GM12878 (cell line): ENCODE measurements at places on chromosomes 5 and 9. TPM values are rescaled to one million over a fixed set of nuclear protein-coding genes. Genes with fewer than 3 reads are reported as not detected.

DNA sequence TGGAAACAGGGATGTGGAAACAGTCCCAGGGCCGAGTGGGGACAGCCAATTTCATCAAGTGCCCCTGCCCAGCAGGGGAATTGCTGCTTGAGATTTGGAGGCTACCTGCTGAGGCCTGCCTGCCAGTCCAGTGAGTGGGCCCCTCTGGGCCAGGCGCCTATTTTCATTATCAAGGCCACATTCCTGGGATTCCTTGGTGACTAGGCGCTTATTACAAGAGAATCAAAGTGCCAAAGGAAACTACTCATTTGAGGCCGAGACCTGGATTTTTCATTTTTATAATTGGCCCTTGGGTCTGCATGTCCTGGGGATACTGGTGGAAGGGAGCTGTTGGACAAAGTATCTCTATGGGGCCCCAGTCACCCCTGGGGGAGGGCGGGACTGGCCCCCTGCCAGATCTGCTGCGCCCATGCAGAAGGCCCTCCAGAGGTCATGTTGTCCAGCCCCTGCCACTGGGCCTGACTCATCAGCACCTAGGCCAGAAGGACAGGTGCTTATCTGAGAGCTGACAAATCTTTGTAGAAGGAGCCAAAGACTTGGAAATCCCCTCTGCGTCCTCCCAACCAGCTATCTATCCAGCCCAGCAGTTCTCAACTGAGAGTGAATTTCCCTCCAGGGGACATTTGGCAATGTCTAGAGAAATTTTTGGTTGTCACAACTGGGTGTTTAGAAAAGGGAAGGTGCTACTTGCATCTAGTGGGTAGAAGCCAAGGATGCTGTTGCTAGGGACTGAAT lies 45.6 kb downstream of the FOXI1 start:
- DNase-seq, result no peak
- no peaks in the 10 kb centered on the region for H3K36me3 ChIP-seq
- no peaks in the 10 kb centered on the region for H3K27me3 ChIP-seq
- no peak overlapping the region for H3K4me3 ChIP-seq
- peaks cover 9% of the 10 kb centered on the region for H3K4me1 ChIP-seq

- no peaks in the 10 kb centered on the region for H3K36me3 ChIP-seq
- no peaks in the 10 kb centered on the region; the same call in 1 of the 2 replicates for H3K27me3 ChIP-seq
- no peak overlapping the region for H3K27ac ChIP-seq
- DNase-seq, result no peak
- H3K4me1 ChIP-seq, result no peaks in the 10 kb centered on the region
These were observed 10.5 kb upstream of the S1PR3 start for GRCh38 chr9:88980740-88981203.

- peak overlapping the region; percentile 38 for H3K4me3 ChIP-seq
- H3K27ac ChIP-seq, result no peak overlapping the region
- peaks cover 3% of the 10 kb centered on the region for H3K4me1 ChIP-seq
These were observed 49.3 kb upstream of the ZNF366 start for GRCh38 chr5:72556351-72557166.

PRSS3 gene
- total RNA-seq, result 0.54 and 0.98 TPM in 2 replicates

TRIM36 gene
- not detected in 2 replicates for total RNA-seq

DNA sequence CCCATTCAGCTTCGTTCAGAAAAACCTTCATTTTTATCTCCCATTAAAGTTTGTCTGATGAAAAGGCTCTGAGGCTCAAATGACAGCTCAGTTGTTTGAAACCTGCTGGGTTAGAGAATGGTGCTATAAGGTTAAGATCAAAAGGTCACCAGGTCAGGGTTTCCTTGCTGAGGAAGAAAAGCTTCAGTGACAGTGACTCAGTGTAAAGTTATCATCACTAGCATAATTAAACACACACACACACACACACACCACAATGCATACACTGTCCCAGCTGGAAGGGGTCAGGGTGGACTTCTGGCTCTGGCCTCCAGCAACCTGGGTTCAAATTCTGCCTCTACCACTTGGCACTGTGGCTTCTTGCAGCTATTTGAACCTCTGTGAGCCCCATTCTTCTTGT lies 281.1 kb downstream of the DOCK8 start:
- no peaks in the 10 kb centered on the region for H3K4me1 ChIP-seq
- no peaks in the 10 kb centered on the region for H3K27me3 ChIP-seq
- H3K27ac ChIP-seq, result no peak overlapping the region
- H3K4me3 ChIP-seq, result no peak overlapping the region
- no peak for DNase-seq

- H3K36me3 ChIP-seq, result no peaks in the 10 kb centered on the region
- H3K4me3 ChIP-seq, result no peak overlapping the region
- no peak for DNase-seq
These were observed 83.2 kb downstream of the AK8 start for GRCh38 chr9:132794730-132795380.

DNA sequence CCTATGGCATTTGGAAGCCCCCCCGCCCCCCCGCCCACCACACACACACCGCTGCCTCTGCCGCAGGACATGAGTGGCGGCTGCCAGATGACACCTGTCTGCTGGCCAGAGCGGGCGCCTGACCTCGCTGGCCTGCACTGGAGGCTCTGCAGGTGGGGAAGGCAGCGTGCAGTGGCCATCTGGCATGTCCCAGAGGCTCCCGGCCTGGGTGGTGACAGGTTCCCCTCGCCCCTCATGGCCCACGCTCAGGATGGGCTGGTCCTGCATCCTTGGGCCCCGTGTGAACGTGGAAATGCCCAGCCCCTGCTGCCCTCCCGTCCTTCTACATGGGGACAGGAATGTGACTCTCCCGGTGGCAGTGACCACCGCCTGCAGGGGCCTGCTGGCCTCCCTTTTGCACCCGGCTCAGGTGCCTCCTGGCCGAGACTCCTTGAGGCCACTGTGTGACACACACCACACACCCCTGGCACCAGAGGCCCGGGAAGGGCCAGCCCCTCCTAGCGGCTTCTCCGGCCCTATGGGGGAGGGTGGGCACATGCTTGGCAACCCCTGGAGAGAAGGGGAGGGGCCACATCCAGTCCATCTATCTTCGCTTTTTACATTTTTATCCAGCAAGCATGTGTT lies 30.3 kb downstream of the IRX4 start:
- no peaks in the 10 kb centered on the region for H3K4me1 ChIP-seq
- no peak overlapping the region for H3K27ac ChIP-seq
- H3K4me3 ChIP-seq, result no peak overlapping the region
- DNase-seq, result no peak
- H3K27me3 ChIP-seq, result no peaks in the 10 kb centered on the region; the same call in none of the 2 replicates

GRCh38 chr5:179697993-179698934 lies 503 bp upstream of the CANX start:
- H3K27ac ChIP-seq, result peak overlapping the region; percentile 98
- H3K27me3 ChIP-seq, result no peaks in the 10 kb centered on the region
- H3K4me1 ChIP-seq, result peaks cover 14% of the 10 kb centered on the region
- peak; percentile 96 for DNase-seq

DNA sequence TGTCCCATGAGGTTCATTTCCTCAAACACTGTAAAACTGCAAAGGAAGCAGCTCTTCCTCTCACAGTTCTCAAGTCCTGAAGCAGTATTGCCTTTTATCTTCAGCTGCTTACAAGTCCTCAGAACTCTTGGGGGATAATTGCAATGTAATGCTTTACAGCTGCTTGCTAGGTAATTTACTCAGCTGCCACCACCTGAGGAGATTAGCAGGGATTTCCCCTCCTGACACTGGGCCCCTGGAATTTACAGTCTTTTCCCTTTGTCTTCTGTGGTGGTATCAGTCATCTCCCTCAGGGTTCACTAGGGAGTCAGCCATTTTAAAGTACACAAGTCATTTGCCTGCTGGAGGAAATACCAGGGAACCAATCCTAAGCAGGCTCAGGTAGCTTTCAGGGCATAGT lies 754.3 kb upstream of the GRAMD2B start:
- no peak overlapping the region for H3K27ac ChIP-seq
- DNase-seq, result no peak
- no peak overlapping the region for H3K4me3 ChIP-seq
- no peaks in the 10 kb centered on the region for H3K4me1 ChIP-seq
- no peaks in the 10 kb centered on the region for H3K36me3 ChIP-seq

- no peaks in the 10 kb centered on the region for H3K27me3 ChIP-seq
- H3K4me3 ChIP-seq, result no peak overlapping the region
- no peaks in the 10 kb centered on the region for H3K4me1 ChIP-seq
- DNase-seq, result no peak
These were observed 9.7 kb upstream of the ANKDD1B start for GRCh38 chr5:75601567-75601966.

HDAC3 gene
- total RNA-seq, result 82.9 and 94.3 TPM in 2 replicates

ZFP2 gene
- not detected in 2 replicates for total RNA-seq

SPARC gene
- 81.7 and 89.7 TPM in 2 replicates for total RNA-seq

GRCh38 chr9:69857131-69857530 lies 36.5 kb downstream of the CFAP95 start:
- H3K4me3 ChIP-seq, result no peak overlapping the region
- no peaks in the 10 kb centered on the region for H3K27me3 ChIP-seq
- no peaks in the 10 kb centered on the region for H3K36me3 ChIP-seq
- H3K27ac ChIP-seq, result no peak overlapping the region

CXCL14 gene
- not detected in 2 replicates for total RNA-seq

- H3K4me1 ChIP-seq, result peaks cover 26% of the 10 kb centered on the region
- no peaks in the 10 kb centered on the region for H3K27me3 ChIP-seq
- no peak for DNase-seq
- no peak overlapping the region for H3K4me3 ChIP-seq
- no peak overlapping the region for H3K27ac ChIP-seq
These were observed 3.2 kb downstream of the SNX30 start for GRCh38 chr9:112753725-112754124.

DNA sequence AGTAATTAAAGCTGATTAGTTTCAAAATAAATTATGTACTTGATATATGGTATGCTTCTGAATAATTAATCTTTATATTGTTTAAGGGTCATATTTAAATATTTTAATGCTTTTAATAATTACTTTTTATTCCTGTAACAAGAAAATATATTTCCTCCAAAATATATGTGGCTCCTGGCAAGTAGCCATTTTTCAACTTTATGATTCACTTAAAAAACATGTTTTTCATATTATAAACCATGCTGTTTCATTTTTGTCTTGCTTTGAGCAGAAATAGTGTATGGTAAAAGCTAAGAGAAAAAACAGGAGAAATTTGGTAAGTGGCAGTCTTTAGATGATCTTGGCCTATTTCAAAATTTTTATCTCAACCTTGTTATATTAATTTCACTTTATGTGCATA lies 14.6 kb downstream of the SPATA9 start:
- H3K4me3 ChIP-seq, result no peak overlapping the region
- no peaks in the 10 kb centered on the region for H3K36me3 ChIP-seq
- no peaks in the 10 kb centered on the region for H3K27me3 ChIP-seq
- no peak for DNase-seq
- H3K4me1 ChIP-seq, result no peaks in the 10 kb centered on the region
- H3K27ac ChIP-seq, result no peak overlapping the region

GRCh38 chr5:68378204-68378820 lies 162.8 kb downstream of the PIK3R1 start:
- H3K27me3 ChIP-seq, result no peaks in the 10 kb centered on the region; the same call in 1 of the 2 replicates
- H3K27ac ChIP-seq, result peak overlapping the region; percentile 15; the same call in 1 of the 2 replicates
- peaks cover 22% of the 10 kb centered on the region for H3K4me1 ChIP-seq
- H3K4me3 ChIP-seq, result no peak overlapping the region
- DNase-seq, result peak; percentile 55

ADRA1B gene
- not detected in 2 replicates for total RNA-seq

SPRY4 gene
- total RNA-seq, result 0.35 and 0.41 TPM in 2 replicates

- H3K27me3 ChIP-seq, result no peaks in the 10 kb centered on the region
- no peaks in the 10 kb centered on the region for H3K4me1 ChIP-seq
- no peaks in the 10 kb centered on the region for H3K36me3 ChIP-seq
- DNase-seq, result no peak
- H3K27ac ChIP-seq, result no peak overlapping the region
- H3K4me3 ChIP-seq, result no peak overlapping the region
These were observed 73.5 kb downstream of the TRIM32 start for GRCh38 chr9:116760636-116761035.

GRCh38 chr5:95401626-95402025 lies 10.5 kb downstream of the FAM81B start:
- no peaks in the 10 kb centered on the region for H3K4me1 ChIP-seq
- H3K27me3 ChIP-seq, result peaks cover 4% of the 10 kb centered on the region; the same call in 1 of the 2 replicates
- H3K36me3 ChIP-seq, result no peaks in the 10 kb centered on the region
- H3K4me3 ChIP-seq, result no peak overlapping the region
- no peak for DNase-seq

TEX48 gene
- not detected in 2 replicates for total RNA-seq

PCDH12 gene
- total RNA-seq, result 0.03 TPM in 1 of 2 replicates, not detected in the other

DNA sequence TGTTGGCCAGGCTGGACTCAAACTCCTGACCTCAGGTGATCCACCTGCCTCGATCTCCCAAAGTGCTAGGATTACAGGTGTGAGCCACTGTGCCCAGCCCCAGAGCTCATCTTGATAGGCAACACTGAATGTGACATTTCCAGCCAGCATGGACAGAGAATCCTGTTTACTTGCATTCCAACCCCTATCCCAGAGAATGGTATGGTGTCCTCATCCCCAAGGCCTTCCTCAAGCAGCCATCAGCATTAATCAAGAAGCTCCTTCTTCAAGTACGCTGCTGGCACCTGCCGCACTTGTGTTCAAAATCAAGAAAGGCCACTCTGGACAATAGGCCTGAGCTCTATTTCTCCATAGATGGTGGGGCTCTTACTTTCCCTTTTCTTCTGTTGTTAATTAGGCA lies 40.2 kb downstream of the STARD4 start:
- H3K27ac ChIP-seq, result no peak overlapping the region
- H3K36me3 ChIP-seq, result no peaks in the 10 kb centered on the region
- peaks cover 3% of the 10 kb centered on the region; the same call in 1 of the 2 replicates for H3K4me1 ChIP-seq
- no peaks in the 10 kb centered on the region for H3K27me3 ChIP-seq
- no peak for DNase-seq

DNA sequence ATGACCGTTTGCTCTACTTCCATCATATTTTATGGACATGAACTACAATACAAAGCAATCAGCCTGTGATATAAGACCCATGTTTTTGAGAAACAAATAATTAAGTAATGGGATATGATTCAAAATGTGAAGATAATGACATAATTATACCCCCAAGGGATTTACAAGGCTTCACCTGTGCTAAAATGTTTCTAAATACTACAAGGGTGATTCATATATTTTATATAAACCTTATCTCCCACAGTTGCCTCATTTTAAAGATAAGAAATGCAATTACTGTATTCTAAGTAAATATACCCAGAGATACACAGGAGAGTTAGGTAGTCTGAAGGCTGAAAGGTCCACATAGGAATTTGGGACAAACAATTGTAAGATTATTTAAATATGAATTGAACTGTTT lies 662.0 kb upstream of the CHD1 start:
- no peaks in the 10 kb centered on the region for H3K36me3 ChIP-seq
- no peaks in the 10 kb centered on the region for H3K4me1 ChIP-seq
- H3K27me3 ChIP-seq, result no peaks in the 10 kb centered on the region
- no peak overlapping the region for H3K27ac ChIP-seq

DNA sequence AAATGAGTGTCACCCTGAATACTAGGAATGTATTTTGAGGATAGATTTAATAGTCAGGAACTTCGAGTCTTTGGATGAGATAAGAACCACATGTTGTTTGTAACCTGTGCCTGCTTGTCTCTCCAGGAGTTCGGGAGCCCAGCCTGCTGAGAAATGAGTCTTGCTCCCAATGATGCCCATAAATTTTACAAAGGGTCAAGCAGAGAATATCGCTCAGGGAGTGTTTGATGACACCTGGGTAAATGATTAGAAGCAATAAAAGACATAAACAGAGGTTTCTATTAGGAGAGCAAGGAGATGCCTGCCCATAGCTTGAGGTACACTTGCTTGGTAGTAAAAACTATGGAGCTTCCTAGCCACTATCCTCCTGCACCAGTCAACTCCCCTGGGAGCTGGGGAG lies 46.9 kb upstream of the KLF4 start:
- no peak overlapping the region for H3K27ac ChIP-seq
- H3K27me3 ChIP-seq, result no peaks in the 10 kb centered on the region
- no peak for DNase-seq
- no peak overlapping the region for H3K4me3 ChIP-seq
- H3K4me1 ChIP-seq, result no peaks in the 10 kb centered on the region

REEP5 gene
- total RNA-seq, result 56.2 and 61.2 TPM in 2 replicates

NEUROG1 gene
- not detected in 2 replicates for total RNA-seq

- DNase-seq, result no peak
- no peaks in the 10 kb centered on the region for H3K27me3 ChIP-seq
- H3K4me1 ChIP-seq, result peaks cover 4% of the 10 kb centered on the region; the same call in 1 of the 2 replicates
- H3K27ac ChIP-seq, result no peak overlapping the region
These were observed 2.2 kb downstream of the ADAMTS6 start for GRCh38 chr5:65479527-65479926.
